ENCODE measurements at places on chromosomes 5 and 9.

- DNase-seq, result no peak
These were observed 628.3 kb downstream of the DNAH5 start for GRCh38 chr5:13316176-13316575.

DNA sequence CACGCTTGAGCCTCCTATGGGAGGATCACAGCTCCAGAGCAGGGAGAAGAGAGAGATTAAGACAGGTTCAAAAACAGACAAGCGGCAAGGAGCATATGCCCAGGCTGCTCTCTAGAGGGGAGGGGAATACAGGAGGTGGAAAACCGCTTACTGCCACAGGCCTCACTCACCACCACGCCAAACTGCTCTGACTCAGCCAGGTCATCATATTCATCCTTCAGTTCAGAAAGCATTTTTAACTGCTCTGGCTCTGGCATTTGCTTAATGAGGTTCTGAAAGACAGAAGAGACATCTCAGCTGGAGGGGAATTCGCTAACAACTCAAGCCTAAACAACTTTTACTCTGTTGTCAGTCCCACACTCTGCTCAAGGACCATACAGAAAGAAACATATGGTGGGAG lies 40.1 kb downstream of the PCDHGC5 start:
- DNase-seq, result no peak

DNA sequence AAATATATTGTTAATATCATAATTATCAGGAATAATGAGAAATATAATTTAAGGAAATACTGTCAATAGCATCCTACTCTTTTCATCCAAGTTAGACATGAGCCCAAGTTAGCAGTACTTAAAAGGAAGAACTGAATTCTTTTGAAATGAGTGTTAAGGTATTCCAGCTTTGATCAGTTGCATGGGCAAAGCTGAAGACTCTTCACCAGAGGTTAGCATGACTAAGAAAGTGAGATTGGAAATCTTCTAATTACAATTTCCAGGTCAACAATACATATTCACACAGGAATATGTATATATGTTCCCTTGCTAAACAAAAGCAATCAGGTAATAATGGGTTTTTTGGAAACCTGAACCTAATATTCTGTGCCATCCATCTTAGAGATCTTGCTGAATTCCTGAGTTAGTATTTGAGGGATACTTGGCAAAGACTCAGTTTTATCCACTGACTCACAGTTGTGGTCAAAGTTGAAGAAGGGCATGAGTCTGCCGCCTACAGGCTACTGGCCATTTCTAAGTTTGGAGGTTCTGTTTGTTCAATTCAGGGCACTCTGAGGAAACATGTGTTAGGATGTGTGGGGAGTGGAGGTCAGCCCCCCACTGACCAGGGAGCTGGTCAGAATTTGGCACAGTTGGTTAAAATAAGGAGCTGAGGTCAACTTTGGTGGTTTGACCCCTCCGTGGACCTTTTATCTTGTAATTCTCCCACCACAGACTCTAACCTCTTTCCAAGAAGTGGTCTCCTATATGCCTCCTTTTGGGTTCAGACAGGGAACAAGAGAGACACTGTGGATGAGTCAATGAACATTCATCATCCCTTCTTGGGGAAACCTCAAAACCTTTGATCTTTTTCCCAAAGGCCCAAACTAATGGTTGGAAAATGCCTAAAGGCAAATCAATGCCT lies 118.3 kb downstream of the PIK3R1 start:
- DNase-seq, result no peak

DNA sequence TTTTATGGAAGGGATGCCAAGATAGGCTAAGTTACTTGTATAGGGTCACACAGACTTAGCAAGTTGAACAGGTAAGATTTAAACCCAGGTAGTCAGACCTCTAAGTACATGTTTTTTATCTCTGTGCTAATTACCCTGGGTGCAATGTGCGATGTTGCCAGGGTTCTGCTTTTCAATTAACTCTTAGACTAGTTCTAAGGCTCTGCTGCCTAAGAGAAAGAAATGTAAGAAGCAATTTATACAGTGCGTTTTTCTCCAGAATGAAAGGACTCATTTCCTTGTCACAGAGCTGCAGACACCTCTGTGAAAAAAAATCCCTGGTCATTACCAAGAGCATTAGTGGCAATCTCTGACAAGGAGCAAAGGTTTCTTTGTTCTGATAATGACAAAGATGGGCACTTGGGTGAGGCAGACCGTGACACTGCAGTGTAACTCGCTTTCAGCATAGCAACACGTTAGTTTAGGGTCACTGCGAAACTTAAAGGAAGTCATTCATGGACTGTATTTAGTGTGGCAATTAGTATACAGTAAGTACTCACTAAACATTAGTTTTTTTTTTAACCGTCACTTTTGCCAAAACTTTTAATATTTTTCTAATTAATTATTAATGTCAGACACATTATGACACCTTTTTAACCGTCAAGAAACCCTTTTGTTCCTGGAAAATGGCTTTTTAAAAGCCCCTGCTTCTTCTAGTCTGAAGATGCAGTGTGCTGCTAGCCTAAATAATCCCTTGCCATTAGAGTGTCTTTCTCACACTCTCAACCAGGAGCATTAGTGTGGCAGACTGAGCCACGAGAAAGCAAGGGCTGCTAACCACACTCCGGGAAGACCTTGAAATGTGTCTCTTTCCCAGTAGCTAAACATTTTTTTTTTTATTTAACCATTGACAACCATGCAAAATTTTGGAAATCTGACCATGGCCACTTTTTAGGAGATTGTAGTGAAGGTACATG lies 520.0 kb upstream of the C9orf72 start:
- DNase-seq, result peak; percentile 67

DNA sequence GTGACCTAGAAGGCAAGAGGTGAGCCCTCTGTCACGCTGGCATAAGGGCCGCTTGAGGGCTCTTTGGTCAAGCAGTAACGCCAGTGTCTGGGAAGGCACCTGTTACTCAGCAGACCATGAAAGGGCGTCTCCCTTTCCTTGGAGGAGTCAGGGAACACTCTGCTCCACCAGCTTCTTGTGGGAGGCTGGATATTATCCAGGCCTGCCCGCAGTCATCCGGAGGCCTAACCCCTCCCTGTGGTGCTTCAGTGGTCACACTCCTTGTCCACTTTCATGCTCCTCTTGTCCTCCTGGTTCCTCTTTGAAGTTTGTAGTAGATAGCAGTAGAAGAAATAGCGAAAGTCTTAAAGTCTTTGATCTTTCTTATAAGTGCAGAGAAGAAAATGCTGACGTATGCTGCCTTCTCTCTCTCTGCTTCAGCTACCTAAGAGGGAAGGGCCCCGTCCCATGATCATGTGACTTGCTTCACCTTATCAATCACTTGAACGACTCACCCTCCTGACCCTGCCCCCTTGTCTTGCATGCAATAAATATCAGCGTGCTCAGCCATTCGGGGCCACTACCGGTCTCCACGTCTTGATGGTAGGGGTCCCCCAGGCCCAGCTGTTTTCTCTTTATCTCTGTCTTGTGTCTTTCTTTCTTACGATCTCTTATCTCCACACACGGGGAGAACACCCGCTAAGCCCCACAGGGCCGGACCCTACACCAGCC lies 16.7 kb upstream of the SCGB3A1 start:
- no peak for DNase-seq

DNA sequence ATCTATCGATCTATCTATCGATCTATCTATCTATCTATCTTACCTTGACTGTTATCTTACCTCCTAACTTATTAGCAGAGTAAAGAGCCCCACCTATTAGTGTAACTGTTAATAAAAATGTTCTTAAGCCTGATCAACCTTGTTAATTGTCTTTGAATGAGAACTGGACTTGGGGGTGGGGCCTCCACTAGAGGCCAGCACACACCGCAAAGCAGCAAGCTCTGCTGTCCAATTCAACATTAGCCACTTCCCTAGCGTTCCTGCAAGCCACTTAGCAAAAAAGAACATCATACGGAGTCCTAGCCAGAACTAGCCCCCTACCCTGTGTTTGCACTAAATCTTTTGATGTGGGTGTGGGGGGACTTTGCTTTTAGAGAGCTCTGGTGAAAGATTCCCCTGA lies 515.8 kb downstream of the KDM4C start:
- no peak for DNase-seq
